ENCODE measurements at places on chromosomes 4 and X.

DNA sequence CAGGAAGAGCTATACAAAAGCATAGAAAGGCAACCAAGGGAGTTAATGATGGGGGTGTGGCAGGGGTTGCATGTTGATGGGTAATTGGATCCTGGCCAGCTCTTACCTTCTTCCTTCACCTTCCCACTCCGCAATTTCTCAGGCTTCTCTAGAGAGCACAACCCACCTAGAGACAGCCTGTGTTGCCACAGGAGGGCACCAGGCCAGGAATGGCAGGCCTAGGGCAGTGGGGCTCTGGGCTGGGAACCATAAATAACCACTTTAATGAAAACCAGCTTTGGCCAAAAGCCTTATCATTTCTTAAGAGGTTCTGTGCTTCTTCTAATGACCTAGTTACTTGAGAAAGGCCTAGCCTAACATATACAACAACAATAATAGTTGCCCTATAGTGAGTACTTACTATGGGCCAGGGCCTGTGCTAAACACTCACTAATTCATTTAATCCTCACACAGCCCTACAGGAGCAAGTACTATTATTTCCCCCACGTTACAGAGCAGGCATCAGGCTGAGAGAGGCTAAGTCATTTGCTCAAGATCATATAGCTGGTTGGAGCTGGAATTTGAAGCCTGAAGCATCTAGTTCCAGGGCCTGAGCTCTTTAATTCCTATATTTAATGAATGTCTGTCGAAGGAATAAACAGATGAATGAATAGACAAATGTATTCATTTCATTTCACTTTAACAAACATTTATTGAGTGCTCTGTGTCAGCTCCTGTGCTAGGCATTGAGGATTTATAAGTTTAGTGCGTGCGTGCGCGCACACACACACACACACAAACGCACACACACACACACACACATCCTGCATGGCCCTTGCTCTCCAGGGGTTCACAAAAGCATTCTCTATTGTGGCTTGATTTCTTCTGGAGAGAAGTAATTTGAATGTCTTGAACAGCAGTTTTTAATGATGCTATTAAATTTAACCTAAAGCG, 66.8 kb downstream of the RTL9 start:
- DNase-seq = no peak

DNA sequence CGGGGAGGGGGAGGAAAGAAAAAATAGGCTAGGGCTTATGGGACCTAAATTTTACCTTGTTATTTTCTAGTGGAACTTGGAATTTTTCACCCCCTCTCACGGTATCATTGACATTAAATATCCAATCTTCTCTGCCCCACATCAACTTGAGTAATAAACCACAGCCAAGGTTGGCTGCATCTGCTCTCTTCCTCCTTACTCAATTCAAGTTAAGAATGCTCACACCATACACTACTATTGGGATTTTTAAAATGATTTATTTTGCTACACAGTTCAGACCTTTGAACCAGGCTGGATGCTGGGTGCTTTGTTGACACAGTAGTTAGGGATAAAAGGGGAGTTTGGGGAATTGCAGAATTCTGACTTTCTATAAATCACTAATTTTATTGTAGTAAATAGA, 78.2 kb upstream of the DHX15 start:
- DNase-seq = no peak

GRCh38 chr4:182203872-182204411, 39.3 kb upstream of the TENM3 start:
- no peak for DNase-seq

GRCh38 chr4:158139086-158139485, 33.7 kb downstream of the GASK1B start:
- no peak for DNase-seq

DNA sequence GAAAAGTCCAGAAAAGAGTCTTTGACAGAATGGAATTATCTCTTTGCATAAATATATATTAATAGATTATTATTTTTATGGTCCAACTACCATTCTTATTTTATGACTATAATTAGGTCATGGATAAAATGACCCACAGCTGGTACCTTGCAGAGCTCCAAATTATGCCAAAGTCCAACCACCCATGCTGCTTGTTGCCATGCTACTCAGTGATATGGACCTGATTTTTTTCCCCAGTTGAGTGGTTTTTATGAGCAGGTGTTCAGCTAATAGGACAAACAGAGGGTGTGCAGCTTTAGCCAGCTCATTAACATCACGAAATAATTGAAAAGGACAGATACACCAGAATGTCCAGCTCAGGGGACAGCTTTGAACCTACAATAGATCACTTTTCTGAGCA, 9.7 kb downstream of the HOPX start:
- DNase-seq = no peak

DNA sequence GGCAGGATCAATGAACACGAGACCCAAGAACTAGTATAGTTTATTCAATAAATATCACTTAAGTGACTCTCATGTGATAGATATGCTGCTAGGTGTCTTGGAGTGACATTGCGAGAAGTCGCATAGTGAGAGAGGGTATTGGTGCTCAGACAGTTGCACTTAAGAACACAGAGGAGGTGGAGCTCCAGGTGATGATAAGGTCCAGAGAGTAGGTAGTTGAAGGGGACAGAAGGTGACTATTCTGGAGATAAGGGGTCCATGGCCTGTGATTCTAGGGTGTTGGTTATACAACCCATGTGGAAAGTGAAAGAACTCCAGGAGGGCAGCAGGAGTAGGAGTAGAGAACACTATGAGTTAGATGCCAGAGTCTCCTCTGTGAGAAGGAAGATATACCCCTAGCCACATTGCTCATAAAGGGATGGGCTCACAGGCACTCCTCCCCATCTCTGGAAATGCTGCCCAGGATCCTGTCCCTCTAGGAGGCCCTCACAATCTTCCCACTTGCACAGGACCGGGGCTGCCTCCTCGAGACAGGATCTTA, 9.2 kb downstream of the MAGED1 start:
- no peak for DNase-seq

All from CD4-positive, alpha-beta T cell treated with Interleukin-21 for 1 hour (primary cell).